ENCODE measurements at places on chromosomes 5 and 9.
A peak's percentile ranks its signal among the peaks of the same experiment; 100 is the strongest.

DNA sequence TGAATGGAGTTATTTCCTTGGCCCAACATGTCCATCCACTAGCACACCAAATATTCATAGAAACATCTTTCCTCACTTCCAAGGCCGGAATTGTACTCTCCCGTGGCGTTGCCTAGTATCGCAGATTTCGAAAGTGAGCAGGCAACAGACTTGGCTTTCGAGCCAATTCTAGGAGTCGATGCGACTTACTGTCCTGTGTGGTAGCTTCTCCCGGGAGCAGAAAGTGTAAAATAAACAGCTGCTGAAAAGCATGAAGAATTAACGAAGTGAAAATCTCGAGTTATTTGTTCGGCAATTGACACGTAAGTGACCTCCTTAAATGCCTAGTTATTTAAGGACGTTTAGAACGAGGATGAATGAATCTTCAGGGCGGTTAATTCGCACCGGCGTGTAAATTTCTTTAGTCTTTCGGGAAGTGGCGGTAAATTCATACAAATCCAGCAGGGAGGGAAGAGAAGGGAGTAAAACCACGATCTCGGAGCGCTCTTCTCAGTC, 449 bp upstream of the PCSK5 start:
- peak; percentile 73 for DNase-seq

DNA sequence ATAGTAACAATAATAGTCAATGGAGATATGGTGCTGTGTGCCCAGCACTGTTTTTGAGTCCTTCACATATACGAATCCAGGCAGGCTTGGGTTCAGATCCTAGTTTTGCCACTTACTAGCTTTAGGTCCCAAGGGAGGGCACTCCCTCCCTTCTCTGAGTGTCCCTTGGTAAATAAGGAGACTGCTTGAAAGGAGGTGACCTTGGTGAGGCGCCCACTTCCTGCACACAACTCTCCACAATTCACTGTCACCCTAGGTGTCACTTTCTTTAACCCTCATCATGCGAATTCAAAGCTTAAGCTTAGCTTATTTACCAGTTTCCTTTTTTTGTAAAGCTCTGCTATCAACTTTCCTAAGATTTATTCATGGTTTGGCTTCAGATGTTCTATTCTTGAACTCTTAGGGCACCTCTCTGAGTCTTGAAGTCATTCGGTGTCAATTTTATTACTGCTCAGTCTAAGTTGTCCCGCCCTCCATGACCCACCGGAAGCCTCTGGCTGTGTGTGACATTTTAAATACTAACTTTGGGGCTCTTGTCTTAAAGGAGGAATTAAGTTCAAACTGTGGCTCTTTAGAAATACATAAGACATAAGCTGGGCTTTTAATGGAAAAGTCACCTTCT, 170.7 kb upstream of the ZNF618 start:
- DNase-seq = no peak

DNA sequence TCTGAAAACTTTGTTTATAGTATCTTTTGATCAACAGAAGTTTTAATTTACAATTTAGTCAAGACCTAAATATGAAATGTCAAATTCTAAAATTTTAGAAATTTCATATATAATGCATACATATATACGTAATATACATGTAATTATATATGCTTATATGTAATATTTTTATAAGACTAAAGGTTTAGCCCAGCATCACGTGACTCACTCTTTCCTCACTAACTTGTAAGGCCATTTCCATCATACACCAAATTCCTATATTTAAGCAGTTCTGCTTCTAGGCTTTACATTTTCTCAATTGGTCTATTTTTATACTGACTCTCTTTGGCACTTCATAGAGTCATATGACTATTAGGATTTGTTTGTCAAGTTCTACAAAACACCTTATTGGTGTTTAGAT, 56.4 kb downstream of the CFAP95 start:
- no peak for DNase-seq

DNA sequence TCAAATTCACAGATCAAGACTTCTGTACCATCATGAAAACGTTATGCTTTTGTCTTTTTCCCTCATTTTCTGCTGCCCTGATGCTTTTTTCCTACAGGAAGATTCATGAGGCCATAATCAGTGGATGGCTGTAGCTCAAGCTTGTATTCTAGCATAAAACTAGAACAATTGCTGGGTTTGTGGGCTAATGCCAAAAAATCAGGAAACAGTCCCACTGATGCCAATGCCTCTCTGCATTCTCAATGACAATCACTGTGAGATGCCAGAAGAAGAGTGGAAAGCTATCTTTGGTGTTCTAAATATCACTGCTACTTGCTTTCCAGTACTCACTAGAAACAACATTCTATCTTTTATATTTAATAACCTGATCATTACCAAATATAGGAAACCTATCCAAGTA, 33.3 kb upstream of the FAM170A start:
- no peak for DNase-seq

- no peak for DNase-seq
Measured at GRCh38 chr9:36174731-36175130, 5.5 kb downstream of the CCIN start.

DNA sequence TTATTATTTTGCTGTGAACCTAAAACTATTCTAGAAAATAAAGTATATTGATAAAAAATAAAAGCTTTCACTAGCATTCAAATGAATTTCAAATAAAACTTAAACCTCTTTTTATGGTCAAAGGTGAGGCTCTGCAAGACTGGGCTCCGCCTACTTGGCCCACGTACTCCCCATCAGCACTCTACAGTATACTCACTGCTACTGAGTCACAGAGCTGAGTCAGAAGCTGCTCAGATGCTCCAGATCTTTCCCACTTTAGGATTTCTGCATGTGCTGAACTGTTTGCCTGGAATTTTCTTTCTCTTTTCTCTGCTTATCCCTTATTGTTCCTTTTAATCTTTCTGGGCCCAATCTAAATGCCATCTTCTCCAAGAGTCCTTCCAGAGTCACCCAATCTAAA, 331.9 kb upstream of the CCNG1 start:
- DNase-seq = no peak

DNA sequence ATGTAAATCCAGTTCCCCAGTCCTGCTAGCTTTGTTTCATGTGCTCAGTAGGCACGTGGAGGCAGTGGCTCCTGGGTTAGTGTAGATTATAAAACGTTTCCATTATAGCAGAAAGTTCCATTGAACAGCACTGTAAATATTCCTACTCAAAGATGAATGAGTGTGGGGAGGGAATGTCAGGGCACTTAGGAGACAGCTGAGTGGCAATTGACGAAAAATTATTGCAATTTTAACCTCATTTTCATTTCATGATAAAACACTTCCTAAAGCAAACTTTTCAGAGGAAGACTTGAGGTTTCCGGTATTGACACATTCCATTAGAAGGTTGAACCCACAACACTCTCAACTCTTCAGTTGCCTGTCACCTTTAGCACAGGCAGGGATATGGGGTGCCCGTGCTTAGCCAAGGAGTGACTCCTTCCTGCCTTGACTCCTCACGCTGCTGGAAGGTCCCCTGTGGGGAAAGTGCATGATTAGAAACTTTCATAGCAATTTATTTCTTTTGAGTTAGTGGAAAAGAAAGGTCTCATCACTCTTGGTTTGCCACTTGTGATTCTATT, 41.2 kb downstream of the SLC46A2 start:
- no peak for DNase-seq

GRCh38 chr5:82551192-82551591, 273.0 kb upstream of the RPS23 start:
- DNase-seq = no peak

- no peak for DNase-seq
Measured at GRCh38 chr5:102946414-102946813, 173.5 kb downstream of the GIN1 start.

DNA sequence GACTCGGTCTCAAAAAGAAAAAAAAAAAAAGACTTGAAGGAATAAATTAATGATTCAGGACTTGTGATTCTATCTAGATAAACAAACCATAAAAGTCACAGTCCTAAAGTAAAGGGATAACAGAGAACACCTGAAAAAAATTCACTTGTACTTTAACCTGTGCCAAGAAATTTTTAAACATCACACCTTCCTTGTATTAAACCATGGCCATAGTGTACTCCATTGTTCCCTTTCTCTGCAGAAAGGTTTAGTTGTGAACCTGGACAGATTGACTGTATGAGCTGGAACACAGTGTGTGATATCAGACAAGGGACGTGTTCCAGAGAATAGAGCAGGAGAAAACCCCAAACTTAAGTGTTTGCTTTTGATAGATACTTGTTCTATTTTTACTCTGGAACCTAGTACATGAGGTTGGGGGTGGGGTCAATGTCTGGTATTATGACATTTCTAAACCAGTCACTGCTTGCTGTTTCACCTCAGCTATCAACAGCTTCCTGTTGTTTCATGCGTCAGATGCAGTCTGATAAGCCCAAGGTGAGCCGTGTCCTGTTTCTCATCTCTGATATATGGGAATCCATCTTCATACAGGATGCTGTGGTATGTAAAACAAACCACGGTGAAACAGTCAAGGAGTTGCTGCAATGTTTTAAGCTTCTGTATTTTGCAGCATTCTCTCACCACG, 62.5 kb upstream of the ITGA1 start:
- DNase-seq = no peak

- DNase-seq = no peak
Measured at GRCh38 chr5:113319256-113320053, 115.3 kb downstream of the TSSK1B start.

DNA sequence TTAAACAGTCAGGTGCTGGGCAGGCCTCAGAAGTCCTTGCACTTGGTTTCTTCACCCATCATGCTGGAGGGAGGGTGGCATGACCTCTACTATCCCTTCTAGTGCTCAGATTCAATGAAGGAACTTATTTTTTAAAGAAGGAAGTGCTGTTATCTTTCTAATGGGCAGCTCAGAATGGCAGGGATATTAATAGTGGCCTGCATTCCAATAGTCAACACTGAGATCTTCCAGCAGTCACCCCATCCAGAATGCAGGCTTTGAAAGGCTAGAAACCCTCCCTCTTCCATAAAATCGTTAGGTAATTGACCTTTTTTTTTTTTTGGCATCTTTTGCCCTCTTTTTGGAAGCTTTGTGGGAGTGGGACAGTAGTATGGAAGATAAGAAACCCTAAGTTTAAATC, 325.0 kb downstream of the ARRDC3 start:
- DNase-seq = no peak

GRCh38 chr5:178334861-178335260, 102.3 kb upstream of the PHYKPL start:
- DNase-seq = no peak

DNA sequence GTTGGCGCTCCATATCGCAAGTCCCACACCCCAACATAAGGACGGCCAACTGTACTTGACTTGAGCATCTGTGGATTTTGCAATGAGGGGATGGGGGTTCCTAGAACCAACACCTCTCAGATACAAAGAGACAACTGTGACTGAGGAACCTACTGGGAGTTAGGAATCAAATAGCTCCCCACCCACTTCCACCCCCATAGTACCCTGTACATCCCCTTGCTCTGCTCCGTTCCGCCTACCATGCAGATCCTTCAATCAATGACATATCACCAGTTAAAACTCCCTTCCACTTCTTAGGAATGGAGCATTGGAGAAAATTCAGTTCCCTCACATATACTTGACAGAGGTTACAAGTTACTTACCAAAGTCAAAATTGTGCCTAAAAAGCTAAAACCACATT, 140.9 kb downstream of the MLLT3 start:
- no peak for DNase-seq

DNA sequence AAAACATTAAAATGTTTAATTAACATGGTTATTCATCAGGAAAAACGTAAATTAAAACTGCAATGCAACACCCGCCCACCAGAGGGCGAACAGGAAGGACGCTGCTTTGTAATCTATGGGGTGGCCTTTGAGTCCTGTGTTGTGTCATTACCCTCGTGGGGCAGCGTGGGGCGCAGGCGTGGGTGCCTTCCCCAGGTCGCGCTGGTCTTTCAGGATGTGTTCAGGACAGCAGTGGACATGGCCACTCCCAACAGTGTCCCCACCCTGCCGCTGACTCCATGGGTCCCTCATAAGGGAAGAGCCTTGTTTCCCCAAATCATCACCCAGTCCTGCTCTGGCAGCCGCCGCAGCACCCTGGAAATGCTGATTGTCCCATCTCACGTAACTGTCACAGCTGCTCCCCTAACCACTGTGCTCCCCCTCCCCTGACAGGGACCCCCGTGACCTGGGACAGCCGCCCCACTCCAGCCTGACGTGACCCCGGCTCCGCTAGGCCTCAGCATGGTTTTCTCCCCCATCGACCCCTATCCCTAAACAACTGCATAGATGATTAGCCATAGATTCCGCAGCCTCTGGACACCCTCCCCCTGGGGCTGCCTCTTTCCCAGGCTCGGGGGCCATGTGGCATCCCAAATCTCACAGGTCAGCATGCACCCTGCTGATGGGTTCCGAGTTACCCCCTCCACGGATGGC, 36.4 kb downstream of the GLT6D1 start:
- peak; percentile 18 for DNase-seq

- no peak for DNase-seq
Measured at GRCh38 chr9:15755660-15756059, 202.8 kb downstream of the CCDC171 start.

GRCh38 chr9:4344946-4345345, 45.1 kb upstream of the GLIS3 start:
- DNase-seq = no peak

DNA sequence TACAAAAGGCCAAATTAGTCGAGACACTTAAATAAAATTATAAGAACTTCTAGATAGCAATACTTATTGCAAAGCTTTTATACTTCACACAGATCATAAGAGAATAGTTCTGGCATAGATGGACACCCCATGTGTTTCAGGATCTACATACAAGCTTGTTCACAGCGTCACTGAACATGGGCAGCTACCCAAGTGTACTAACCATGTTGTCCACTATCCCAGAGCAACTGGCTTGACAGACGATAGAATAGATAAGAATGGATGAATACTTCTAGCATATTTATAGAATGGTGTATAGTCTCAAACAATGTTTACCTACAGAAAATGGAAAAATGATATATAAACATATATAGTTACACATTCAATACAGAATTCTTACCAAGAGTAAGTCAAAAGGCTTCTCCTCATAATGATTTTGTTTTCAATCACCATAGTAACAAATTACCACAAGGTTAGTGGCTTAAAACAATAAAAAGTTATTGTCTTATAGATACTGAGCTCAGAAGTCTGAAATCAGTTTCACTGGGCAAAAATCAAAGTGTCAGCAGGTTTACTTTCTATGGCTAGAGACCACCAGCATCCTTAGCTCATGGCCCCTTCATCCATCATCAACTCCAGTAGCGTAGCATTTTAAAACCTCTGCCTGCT, 446.7 kb downstream of the DMRTA1 start:
- DNase-seq = no peak

GRCh38 chr5:141914199-141914743, 9.4 kb upstream of the DELE1 start:
- DNase-seq = no peak

DNA sequence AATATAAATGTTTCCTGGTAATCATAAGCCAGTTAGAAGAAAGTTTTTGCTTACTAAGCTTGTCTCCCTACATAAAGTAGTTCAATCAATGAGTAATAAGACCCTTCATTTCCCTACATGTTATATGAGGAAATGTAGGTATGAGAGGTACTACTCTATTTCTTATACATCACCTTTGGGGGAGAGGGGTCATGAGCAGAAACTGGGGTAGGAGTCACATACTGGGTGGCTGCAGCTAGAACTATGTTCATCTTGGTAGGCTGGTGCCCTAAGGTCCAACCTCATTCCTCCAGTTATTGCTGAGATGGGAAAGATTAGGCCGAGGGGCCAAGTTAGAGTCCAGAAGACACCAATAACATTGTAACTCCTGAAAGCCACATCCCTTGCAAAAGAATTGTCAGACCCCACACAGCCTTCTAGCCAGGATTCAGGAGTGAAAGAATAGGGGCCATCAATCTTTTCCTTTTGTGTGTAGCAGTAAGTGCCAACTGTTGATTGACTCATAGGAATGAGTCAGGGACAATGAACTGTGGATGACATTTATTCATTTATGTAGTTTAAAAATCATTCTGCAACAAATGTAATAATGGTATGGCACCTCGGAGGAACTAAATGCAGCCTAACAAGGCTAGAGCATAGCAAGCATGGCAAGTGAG, 21.6 kb upstream of the SREK1 start:
- DNase-seq = peak; percentile 65
